Hematopoietic multipotent progenitor cell (in vitro differentiated cells): ENCODE measurements at places on chromosomes 5 and 9.

DNA sequence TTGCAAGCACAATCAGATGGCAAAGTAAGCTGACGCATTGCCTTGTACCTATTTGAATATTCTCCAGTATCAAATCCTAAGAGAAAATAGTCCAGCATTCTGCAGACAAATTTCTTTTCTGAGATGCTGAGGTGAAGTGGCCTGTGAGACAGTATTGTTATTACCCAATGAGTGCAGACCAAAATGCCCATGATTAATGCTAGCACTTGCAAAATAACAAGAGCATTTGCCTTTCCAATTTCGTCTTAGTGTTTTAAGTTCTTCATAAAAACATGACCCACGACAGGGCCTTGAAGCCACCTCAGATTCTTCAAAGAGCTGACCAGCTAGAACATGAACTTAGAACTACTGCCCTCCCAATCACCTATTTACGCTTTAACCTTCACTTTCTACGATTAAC lies 2.6 kb upstream of the IQGAP2 start:
- no peak for DNase-seq

DNA sequence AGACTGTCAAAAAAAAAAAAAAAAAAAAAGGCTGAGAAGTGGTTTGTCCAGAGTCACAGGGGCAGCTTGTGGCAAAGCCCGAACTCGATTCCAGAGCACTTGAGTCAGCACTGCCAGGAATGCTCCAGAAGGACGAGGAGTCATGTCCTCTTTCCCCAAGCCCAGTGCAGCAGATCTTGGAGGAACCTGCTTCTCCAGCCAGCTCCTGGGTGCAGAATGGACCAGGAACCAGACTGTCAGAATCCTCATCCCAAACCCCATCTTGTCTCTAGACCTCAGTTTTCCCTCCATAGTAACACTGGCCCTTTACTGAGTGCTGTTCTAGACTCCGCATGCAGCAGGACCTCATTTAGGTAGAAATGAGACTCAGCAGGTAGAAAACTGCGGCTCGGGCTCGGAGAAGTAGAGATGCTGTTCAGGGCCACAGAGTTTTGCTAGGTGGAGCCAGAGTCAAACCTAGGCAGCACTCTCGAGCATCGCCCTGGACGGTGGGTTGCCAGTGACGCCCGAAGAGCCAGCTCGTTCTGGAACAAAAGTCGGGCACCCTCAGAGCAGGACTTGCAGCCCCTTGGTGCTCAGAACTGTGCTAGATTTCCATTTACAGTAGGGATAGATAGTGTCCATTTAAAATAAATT lies 15.4 kb downstream of the CD74 start:
- no peak for DNase-seq

GRCh38 chr5:10452768-10453331 lies 11.2 kb downstream of the ROPN1L start:
- peak; percentile 88 for DNase-seq

DNA sequence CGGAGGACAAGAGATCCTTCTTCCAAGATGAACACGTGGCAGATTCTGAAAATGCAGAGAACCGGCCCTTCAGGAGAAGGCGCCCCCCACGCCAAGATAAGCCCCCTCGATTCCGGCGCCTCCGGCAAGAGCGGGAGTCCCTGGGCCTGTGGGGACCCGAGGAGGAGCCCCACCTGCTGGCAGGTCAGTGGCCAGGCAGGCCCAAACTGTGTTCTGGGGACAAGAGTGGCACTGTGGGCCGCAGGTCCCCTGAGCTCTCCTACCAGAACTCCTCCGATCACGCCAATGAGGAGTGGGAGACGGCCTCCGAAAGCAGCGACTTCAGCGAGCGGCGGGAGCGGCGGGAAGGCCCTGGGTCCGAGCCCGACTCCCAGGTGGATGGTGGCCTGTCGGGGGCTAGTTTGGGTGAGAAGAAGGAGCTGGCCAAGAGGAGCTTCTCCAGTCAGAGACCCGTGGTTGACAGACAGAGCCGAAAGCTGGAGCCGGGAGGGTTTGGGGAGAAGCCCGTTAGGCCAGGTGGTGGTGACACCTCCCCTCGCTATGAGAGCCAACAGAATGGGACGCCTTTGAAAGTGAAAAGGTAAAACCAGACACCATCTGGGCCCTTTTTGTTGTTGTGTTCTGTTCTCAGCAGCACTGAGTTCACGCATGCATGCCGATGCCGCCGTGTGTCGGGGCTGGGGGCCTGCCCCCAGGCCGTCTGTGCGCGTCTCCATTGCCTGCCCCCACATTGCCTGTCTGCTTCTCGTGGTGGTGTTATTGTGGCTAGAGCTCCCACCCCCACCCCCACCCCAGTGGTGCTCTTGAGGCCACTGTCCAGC lies 26.6 kb upstream of the POMT1 start:
- no peak for DNase-seq

DNA sequence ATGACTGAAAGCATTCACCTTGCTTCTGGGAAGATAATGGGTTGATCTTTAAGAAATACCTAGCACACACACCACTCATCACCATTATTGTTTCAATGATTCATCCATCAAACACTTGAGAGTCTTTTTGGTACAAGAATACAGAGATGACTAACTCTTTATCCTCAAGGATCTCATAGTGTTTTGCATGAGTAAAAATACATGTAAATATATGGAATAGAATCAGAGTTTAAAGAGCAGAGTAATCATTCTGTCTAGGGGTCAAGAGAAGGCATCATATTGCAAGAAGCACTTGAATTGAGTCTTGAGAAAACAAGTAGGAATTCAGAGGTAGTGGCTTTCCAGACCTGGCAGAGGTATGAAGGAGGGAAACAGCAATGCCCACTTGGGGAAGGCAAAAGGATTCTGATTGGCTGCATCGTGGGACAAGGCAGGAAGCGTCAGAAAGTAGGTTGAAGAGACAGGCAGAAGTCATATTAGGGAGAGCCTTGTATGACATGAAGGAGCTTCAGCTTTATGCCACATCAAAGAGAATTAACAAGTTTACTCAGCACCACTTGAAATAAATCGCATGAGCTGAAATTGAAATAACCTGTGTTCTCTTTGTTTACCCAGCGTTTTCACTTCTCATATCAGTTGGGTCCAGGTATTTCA lies 542.5 kb downstream of the TLE1 start:
- DNase-seq, result no peak

GRCh38 chr9:116059466-116059865 lies 94.1 kb upstream of the PAPPA start:
- DNase-seq, result no peak

GRCh38 chr5:168097876-168098653 lies 193.4 kb upstream of the WWC1 start:
- no peak for DNase-seq

DNA sequence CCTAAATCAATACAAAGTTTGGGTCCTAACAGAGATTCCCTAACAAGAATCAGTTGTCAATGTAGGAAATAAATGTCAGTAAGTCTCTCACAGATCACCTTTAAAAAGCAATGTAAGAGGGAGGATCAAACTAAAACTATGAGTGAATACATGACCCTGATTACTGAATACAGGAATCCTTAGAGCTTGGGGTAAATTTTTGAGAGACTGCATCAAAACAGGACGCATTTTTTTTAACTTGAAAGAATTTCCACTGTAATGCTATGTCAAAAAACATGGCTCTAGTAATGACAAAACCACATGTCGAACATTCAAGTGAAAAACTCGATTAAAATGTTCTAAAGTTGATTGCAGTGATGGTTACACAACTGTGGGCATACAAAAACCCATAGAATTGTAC lies 21.9 kb downstream of the ZDHHC21 start:
- no peak for DNase-seq

DNA sequence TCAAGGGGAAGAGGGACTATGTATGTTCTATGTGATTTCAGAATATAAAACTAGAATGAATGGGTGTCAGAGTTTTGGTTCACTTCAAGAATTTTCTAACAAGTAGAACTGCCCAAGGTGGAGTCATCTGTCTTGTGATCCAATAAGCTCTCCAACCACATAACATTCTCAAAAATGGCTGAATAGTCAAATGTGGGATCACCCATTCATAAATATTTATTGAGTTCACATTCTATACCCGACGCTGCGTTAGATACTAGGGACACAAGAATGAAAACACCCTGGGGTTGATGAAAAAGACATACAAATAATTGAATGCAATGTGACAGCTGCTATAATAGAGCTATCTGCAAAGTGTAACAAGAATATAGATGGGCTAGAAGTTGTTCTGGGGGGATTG lies 35.3 kb upstream of the TRAF1 start:
- no peak for DNase-seq

GRCh38 chr9:127935765-127936221 lies 1.9 kb downstream of the DPM2 start:
- no peak for DNase-seq

GRCh38 chr5:75510417-75510835 lies 1.0 kb downstream of the CERT1 start:
- DNase-seq, result no peak

- DNase-seq, result no peak
These were observed 468.7 kb downstream of the ARHGEF28 start for GRCh38 chr5:74094782-74095108.

GRCh38 chr5:12392246-12392645 lies 488.0 kb upstream of the CTNND2 start:
- no peak for DNase-seq

DNA sequence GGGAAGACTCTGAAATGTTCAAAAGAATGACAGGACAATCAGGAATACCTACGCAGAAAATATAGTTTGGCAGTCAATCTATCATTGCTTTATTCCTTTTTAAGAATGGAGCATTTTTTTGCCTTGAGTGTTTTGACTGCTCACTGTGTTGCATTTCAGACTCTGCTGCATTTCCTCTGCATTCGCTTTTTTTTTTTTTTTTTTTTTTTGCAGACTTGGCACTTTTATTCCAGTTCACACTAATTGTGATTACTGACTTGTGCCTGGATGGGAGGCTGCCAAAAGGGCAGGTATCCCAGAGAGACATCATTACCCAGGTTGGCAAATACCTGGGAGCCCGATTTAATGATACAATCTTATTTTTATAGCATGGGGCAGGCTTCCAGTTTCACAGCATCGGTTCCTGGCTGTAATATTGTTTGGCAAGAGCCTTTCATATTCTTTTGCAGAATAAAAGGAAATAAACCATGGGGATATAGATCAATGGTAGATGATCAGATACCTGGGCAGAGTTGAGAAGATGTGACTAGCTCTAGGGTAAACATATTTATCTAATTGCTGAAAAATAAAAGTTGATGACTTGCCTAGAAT lies 1132.6 kb downstream of the MAT2B start:
- DNase-seq, result no peak

GRCh38 chr5:178234750-178235587 lies 2.4 kb upstream of the PHYKPL start:
- DNase-seq, result peak; percentile 78

GRCh38 chr9:131185924-131186323 lies 60.5 kb downstream of the NUP214 start:
- no peak for DNase-seq

GRCh38 chr9:80787636-80788035 lies 901.7 kb downstream of the TLE1 start:
- DNase-seq, result no peak

DNA sequence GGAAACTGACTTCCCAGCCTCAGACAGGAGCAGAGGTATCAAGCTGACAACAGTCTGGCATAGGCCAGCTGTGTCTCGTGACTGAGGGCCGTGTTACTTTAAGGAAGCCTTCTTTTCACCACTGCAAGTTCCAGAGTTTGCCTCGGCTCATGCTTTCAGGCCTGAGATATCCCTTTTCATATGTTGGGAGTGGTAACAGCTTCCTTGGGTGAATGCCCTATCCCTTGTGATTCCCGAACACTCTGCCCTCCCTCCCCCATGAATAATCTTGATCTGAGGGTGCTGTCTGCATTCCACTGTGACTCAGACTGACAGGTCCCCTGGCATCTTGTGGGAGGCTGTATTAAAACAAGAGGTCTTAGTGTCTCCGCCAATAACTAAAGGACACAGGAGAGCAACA lies 49.7 kb upstream of the ARL15 start:
- DNase-seq, result no peak

DNA sequence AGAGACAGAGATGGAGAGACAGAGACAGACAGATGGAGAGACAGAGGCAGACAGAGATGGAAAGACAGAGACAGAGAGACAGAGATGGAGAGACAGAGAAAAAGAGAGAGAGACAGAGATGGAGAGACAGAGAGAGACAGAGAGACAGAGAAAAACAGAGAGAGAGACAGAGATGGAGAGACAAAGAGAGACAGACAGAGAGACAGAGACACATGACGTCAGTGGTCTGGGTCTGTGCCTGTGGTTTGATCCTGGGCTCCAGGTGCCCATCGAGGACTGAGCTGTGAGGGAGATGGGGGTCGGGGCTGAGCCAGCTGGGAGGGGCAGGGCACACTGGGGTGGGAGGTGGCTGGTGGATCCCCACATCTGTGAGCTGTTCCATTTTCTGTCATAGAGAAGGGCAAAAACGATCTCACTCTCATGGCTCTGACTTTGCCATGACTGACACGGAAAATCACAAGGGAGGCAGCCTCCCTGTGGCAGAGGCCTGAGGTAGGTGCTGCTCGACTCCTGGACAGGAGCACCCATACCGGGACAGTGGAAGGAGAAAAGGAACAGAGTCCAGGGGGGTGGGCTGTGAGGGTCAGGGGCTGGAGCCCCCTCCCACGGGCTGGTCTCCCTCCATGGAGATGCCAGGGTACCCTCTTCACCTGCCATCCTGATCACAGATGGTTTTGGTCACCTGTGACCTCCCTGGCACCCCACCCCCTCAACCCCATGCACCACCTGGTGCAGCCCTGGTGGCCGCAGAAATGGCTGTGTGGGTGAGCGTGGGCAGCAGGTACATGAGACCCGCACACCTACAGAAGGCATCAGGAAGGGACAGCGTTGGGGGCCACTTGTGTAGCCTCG lies 28.8 kb downstream of the GLT6D1 start:
- DNase-seq, result no peak

DNA sequence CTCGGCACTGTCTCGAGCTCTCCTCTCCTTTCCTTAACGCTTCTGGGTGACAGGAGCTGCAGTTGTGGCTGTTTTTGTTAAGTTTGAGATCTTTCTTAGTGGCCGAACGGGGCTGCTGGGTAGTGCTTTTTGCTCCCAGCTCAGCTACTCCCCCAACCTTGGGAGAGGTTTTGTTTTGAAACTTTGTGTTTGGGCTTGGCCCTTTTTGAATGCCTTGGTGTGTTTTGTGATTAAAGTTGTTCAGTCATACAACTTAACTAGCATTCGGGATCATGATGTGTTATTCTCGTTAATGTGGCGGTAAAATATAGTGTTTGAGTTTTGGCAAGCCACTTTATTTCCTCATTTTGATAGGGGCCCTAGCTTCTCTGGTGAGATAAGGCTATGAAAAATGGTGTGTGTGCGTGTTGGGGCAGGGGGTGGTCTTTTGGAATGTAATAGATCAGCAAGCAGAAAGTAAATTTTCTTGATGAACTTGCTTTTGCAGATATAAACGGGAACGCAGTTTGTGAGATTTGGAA lies 1.1 kb downstream of the KDM3B start:
- DNase-seq, result no peak

DNA sequence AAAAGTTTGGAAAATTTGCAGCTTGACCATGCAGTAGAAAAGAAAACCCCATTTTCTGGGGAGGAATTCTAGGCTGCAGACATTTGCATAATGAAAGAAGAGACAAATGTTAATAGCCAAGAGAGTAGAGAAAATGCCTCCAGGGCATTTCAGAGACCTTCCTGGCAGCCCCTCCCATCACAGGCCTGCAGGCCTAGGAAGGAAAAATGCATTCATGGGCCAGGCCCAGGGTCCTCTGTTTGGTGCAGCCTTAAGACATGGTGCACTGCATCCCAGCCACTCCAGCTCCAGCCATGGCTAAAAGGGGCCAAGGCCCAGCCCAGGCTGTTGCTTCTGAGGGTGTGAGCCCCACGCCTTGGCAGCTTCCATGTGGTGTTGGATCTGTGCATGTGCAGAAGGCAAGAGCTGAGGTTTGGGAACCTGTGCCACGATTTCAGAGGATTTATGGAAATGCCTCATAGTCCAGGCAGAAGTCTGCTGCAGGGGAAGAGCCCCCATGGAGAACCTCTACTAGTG lies 75.0 kb upstream of the OR13F1 start:
- DNase-seq, result no peak
